ENCODE measurements at places on chromosomes 13 and 19. TPM values are rescaled to one million over a fixed set of nuclear protein-coding genes. Genes with fewer than 3 reads are reported as not detected.

Gene NOVA2
- total RNA-seq = 11.1 TPM

Gene LPAR2
- 1.3 TPM for total RNA-seq

Gene BCAM
- total RNA-seq = 29.4 TPM

Gene B3GLCT
- 18.4 TPM for total RNA-seq

Gene METTL21C
- not detected for total RNA-seq

Gene MBD3L2
- not detected for total RNA-seq
